ENCODE measurements at places on chromosomes 11 and 22.

- no peak for DNase-seq
Observed at GRCh38 chr11:79019277-79019676, 421.6 kb downstream of the TENM4 start.

- no peak for DNase-seq
Observed at GRCh38 chr22:21904250-21904789, 36.9 kb upstream of the MAPK1 start.

GRCh38 chr22:25903294-25903693 lies 161.3 kb downstream of the MYO18B start:
- DNase-seq: no peak

GRCh38 chr22:23105304-23105703 lies 35.0 kb downstream of the GNAZ start:
- DNase-seq: no peak

DNA sequence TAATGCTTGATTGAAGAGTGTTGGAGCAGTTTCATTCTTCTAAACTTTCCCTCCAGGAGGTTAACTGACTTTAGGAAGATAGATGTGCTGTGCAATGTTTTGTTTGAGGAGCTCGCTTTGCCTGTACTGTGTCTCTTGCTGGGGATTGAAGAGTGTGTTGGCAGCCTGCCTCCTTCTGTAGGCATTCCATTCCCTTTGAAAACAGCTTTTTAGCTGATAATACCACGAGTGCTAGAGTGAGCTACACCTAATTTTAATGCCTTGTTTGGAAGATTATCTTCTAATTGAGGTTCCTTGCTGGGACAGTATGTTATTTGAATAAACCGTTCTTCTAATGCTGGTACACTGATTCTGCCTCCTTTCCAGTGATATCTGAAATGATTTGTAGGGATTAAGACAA lies 7.2 kb downstream of the DDX10 start:
- DNase-seq: peak; percentile 67
